ENCODE measurements at places on chromosomes 5 and 9.

- H3K27ac ChIP-seq: no peak overlapping the region
- no peaks in the 10 kb centered on the region for H3K4me1 ChIP-seq
- no peaks in the 10 kb centered on the region for H3K36me3 ChIP-seq
- DNase-seq: no peak
Observed at GRCh38 chr5:102628441-102629175, 126.5 kb upstream of the PAM start.

DNA sequence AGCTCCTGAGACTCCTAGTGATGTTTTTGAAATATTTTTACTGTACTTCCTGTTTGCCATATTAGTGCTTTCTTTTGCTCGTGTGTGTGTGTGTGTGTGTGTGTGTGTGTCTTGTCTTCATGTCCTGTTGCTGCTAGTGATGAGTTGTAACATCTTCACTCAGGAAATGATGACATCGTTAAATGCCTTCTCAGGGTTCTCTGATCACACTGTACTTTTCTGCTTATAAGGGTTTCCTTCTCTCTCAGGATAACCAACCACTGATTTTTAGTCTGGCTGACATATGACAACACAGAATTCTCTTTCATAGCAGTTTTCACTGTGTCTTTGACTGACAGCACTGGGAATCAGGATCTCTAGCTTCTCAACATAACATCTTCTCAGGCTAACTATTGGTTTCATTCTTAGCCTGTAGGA lies 16.1 kb downstream of the SV2C start:
- no peak overlapping the region for H3K4me3 ChIP-seq
- no peaks in the 10 kb centered on the region for H3K36me3 ChIP-seq
- no peak for DNase-seq
- no peaks in the 10 kb centered on the region for H3K27me3 ChIP-seq
- H3K4me1 ChIP-seq: peaks cover 9% of the 10 kb centered on the region

GRCh38 chr5:10584714-10585517 lies 21.0 kb downstream of the ANKRD33B start:
- no peak for DNase-seq
- no peak overlapping the region for H3K4me3 ChIP-seq
- no peaks in the 10 kb centered on the region for H3K4me1 ChIP-seq
- no peaks in the 10 kb centered on the region for H3K27me3 ChIP-seq
- H3K36me3 ChIP-seq: no peaks in the 10 kb centered on the region

DNA sequence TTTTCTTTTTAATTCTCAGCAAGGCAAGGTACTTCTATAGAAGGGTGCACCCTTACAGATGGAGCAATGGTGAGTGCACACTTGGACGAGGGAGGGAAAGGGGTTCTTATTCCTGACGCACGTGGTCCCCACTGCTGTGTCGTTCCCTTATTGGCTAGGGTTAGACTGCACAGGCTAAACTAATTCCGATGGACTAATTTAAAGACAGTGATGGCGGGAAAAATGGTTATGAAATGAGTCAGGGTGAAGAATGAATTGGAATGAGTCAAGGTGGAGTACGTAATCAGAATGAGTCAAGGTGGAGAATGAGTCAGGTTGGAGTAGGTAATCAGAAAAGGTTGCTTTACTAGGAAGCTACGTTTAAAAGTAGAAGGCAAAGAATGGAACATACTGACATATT lies 2.1 kb upstream of the HMGCS1 start:
- no peak for DNase-seq
- H3K4me3 ChIP-seq: no peak overlapping the region
- H3K27me3 ChIP-seq: no peaks in the 10 kb centered on the region

DNA sequence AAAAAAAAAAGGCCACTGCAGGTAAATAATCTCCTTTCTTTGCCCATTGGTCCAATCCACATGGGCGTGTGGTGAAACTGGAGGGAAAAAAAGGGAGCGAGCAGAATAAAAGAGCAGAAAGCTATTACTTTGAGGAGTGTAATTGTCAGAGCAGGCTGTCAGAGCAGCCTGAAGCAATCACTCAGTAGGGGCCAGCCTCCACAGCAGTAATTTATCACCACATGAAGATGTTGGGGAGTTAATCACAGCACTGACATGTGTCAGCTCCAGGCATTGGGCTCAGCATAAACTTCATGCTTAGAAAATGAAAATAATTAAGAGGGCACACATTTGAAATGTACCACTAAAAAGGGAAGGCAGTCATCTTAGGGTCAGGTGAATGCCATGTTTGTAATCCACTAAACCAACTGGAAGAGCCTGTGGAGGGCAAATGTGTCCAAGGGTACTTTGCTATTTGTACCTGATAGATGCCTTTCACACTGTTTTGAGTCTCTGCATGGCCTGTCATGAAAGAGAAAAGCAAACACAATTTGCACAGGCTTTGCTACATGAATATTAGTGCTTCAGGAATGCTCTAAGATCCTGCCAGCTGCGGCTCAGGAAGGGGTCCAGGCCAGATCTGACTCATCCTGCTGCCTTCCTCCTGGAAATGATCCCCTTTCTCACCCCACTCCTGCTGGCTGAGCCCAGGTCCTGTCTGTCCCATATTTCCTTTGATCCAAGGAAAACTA lies 2.9 kb upstream of the PTGER4 start:
- H3K4me1 ChIP-seq: peaks cover 58% of the 10 kb centered on the region
- peaks cover 7% of the 10 kb centered on the region for H3K36me3 ChIP-seq
- DNase-seq: no peak
- H3K27ac ChIP-seq: no peak overlapping the region
- no peak overlapping the region for H3K4me3 ChIP-seq
- no peaks in the 10 kb centered on the region for H3K27me3 ChIP-seq

DNA sequence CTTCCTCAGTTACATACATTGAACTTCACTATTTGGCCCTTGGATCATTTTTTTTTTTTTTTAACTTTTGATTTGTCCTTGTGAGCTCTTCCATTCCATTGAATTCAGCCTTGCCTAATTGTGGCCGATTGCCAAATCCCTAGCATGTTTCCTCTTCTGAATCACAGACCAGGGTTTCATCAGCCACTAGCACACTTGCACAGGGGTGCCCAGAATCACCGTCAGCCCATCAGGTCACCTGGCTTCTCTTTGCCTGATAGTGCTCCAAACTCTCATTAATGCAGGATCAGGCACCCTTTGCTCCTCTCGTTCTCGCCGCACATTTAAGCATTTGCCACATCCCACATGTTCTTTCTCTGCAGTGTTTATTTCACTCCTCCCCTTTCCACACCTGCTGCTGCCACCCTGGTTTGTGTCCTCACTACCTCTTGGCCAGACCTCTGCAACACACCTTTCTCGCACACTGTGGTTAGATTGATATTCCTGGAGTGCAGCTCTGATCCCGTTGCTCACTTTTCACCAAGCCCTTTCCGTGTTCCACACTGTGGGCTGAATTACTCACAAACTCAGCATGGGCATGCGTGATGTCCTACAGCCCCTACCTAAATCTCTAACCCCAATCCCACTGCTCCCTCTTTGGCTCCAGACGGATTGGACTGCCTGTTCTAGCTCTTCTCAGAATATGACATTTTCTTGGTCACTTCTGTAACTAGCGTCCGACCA lies 9.8 kb downstream of the PIK3R1 start:
- H3K27me3 ChIP-seq: no peaks in the 10 kb centered on the region
- H3K4me1 ChIP-seq: peaks cover 55% of the 10 kb centered on the region
- DNase-seq: no peak

- H3K4me1 ChIP-seq: peaks cover 3% of the 10 kb centered on the region
- DNase-seq: no peak
- no peaks in the 10 kb centered on the region for H3K27me3 ChIP-seq
- no peak overlapping the region for H3K27ac ChIP-seq
- no peak overlapping the region for H3K4me3 ChIP-seq
- no peaks in the 10 kb centered on the region for H3K36me3 ChIP-seq
Observed at GRCh38 chr9:91334053-91334452, 27.7 kb downstream of the AUH start.

- no peaks in the 10 kb centered on the region for H3K27me3 ChIP-seq
- DNase-seq: no peak
- H3K4me1 ChIP-seq: no peaks in the 10 kb centered on the region
- no peaks in the 10 kb centered on the region for H3K36me3 ChIP-seq
- H3K4me3 ChIP-seq: no peak overlapping the region
Observed at GRCh38 chr9:121725008-121725775, 73.8 kb downstream of the DAB2IP start.

DNA sequence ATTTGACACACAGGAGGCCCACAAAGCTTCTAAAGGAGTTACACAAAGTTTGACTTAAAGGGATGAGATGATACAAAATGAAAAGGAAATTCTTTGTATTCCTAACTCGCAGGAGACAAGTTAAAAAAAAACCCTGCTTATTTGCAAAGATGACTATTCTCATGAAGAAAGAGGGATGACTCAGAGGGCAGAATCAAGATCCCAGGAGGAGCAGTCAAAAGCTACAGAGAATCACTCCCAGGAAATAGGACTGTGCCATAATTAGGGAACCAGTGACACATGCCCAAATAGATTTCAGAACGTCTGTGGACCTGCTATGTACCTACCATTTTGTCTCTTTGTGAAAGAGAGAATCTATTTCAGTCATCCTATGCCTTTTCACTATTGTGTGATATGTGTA lies 103.5 kb upstream of the ARRDC3 start:
- no peaks in the 10 kb centered on the region for H3K36me3 ChIP-seq
- DNase-seq: no peak
- H3K4me1 ChIP-seq: no peaks in the 10 kb centered on the region

DNA sequence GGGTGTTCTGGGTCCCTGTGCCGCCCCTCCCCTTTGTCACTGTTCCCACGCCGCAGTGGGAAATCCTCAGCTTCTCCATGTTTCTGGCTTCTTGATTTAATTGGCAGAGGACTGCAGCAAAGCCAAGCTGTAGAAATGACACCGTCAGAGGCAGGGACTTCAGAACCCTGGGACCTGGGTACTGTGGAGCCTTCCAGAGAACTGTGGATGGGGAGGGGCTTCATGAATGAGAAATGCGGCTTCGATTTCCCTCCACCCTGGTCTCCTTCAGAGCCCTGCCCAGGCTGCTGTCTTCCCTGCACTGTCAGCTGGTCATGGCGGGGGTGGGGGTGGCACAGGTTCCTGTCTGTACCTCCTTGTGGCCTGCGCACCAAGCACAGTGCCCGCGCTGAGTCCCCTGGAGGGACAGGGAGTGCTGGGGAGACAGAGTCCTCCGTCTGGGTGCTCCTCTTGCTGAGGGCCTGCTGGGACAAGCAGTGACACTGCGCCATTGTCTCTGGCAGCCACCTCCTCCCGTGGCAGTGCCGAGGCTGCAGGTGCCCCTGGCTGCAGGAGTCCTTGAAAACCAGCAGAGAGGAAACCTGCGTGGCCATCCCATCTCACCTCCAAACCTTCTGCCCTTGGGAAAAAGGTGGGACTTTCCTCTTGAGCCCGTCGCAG lies 47.2 kb downstream of the COL5A1 start:
- no peaks in the 10 kb centered on the region for H3K36me3 ChIP-seq
- no peaks in the 10 kb centered on the region for H3K27me3 ChIP-seq
- H3K4me3 ChIP-seq: no peak overlapping the region
- DNase-seq: no peak
- no peaks in the 10 kb centered on the region for H3K4me1 ChIP-seq
- no peak overlapping the region for H3K27ac ChIP-seq

DNA sequence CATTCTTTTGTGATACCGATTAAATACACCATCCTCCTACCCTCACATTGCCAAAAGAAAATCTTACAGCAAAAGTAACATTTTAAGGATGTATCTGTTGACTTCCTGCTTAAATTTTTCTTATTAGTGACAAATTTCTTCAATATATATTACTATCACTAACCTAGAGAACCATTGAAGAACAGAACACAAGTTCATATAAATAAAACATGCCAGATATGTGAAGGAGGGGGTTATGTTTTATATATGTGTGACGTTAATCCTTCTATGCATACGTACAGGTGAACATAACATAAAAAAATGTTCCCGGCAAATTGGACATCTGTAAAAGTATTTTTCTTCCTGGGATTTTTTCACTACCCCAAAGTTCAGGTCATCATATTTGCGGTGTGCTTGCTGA lies at the start of gene OR13F1:
OR13F1 (plus strand) TSS at position 301 of the 400 bp plus-strand sequence; CDS start at position 301, 0 bp downstream.
- DNase-seq: no peak
- H3K27ac ChIP-seq: no peak within 1 kb of the TSS
- H3K4me1 ChIP-seq: no peaks in the 10 kb centered on the region
- H3K36me3 ChIP-seq: no peaks in the 10 kb centered on the region
- no peak within 1 kb of the TSS for H3K4me3 ChIP-seq

DNA sequence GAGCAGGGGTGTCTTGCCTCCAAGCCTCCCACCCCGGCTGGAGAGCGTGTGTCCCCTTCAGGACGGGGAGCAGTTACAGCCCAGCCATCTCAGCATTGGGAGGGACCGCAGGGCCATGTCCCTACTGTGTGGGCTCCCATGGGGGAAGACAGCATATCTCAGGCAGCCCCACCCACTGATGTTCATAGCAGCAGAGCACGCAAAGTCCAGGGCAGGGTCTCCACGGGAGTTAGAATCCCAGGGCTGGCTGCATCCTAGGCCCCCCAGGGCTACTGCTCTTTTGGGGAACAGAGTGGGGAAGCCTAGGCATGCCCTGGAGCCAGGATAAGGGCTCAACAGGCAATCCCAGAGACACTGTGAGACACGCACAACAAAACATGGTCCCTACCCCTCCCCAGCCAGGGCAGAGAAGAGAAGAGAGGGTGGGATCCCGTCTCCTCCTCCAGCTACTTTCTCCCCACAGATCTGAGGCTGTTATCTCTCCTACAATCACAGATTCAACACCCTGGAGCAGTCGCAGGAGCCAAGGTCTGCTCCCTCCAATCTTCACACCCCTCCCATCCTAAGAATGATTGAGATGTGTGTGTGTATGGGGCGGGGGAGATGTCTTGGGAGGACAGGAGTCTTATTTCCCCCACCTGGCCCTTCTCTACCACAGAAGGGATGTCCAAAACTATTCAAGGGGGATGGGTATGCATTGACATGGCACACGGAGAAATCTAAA lies 3.4 kb downstream of the CNTFR start:
- no peak overlapping the region for H3K27ac ChIP-seq
- peaks cover 10% of the 10 kb centered on the region for H3K4me1 ChIP-seq
- no peak overlapping the region for H3K4me3 ChIP-seq
- no peaks in the 10 kb centered on the region for H3K36me3 ChIP-seq

GRCh38 chr5:96434201-96434645 lies 1.2 kb upstream of the PCSK1 start:
- no peaks in the 10 kb centered on the region for H3K36me3 ChIP-seq
- peak; percentile 0 for DNase-seq
- H3K27me3 ChIP-seq: peaks cover 18% of the 10 kb centered on the region
- H3K4me1 ChIP-seq: no peaks in the 10 kb centered on the region
- no peak overlapping the region for H3K4me3 ChIP-seq

DNA sequence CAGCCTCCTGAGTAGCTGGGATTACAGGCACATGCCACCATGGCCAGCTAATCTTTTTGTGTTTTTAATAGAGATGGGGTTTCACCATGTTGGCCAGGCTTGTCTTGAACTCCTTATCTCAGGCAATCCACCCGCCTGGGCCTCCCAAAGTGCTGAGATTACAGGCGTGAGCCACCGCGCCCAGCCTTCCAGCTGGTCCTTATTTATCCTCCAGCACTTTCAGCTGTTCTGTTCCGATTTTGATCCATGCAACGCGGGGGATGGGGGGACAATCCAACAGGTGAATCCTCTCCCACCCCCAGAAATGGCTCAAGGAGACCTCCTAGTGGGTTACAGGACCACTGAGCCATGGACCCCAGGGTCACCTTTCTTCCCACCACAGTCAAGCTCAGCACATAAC lies 14.7 kb upstream of the CDKN2AIPNL start:
- no peaks in the 10 kb centered on the region for H3K36me3 ChIP-seq
- H3K4me3 ChIP-seq: no peak overlapping the region
- no peak for DNase-seq
- H3K4me1 ChIP-seq: no peaks in the 10 kb centered on the region
- no peak overlapping the region for H3K27ac ChIP-seq

GRCh38 chr5:108905805-108906204 lies 158.1 kb downstream of the FER start:
- H3K27me3 ChIP-seq: no peaks in the 10 kb centered on the region
- H3K4me1 ChIP-seq: no peaks in the 10 kb centered on the region
- no peaks in the 10 kb centered on the region for H3K36me3 ChIP-seq
- H3K27ac ChIP-seq: no peak overlapping the region
- no peak for DNase-seq
- H3K4me3 ChIP-seq: no peak overlapping the region

Measured in CD8-positive, alpha-beta memory T cell (primary cell).